ENCODE measurements at places on chromosomes 13 and 19.

GRCh38 chr13:63948045-63948444 lies 2532.4 kb upstream of the PCDH20 start:
- no peak for DNase-seq

- no peak for DNase-seq
Measured at GRCh38 chr13:39496506-39496905, 106.5 kb downstream of the LHFPL6 start.

GRCh38 chr13:25179832-25180774 lies 8.0 kb upstream of the AMER2 start:
- DNase-seq = no peak

GRCh38 chr13:79803296-79803695 lies 322.3 kb downstream of the NDFIP2 start:
- DNase-seq = no peak

- no peak for DNase-seq
Measured at GRCh38 chr13:39587939-39588338, 15.1 kb downstream of the LHFPL6 start.

GRCh38 chr19:4502282-4503131 lies 15.8 kb downstream of the PLIN4 start:
- no peak for DNase-seq

DNA sequence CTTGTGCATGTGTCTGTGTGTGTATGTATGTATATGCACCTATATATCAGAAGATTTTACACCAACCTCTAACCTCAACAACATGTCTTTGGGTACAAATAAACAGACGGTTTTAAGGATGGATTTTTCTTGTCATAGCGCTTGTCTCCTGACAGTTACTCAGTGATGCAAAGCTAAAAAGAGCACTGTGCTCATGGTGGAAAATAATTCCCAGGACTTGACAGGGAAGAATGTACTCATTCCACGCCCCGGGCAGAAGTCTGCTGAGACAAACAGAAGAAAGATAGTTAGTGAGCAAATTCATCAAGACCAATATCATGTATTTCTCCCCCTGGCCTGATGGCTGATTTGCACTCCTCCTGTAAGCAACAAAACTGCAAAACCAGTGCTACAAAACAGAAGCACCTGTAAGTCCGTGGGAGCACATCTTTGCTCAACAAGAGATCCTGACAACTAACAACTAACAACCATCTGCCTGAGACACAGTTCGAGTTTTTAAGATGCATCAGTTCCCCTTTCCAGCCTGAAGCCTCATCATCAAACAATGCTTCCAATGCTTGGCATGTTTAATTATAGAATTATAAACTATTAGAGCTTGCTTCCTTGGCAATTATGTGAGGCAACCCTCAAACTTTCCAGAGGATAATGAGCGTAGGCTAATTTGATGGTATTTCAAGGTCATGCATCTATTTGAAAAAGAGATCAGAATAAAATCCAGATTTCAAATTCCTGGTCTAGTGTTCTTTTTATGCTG lies 812.7 kb upstream of the MIR17HG start:
- no peak for DNase-seq

- no peak for DNase-seq
Measured at GRCh38 chr13:48923376-48923775, 52.3 kb upstream of the FNDC3A start.

- no peak for DNase-seq
Measured at GRCh38 chr13:60147361-60147760, 16.4 kb downstream of the DIAPH3 start.

- DNase-seq = no peak
Measured at GRCh38 chr13:50513300-50513877, 330.1 kb downstream of the DLEU7 start.

GRCh38 chr19:2103045-2103707 lies 6.5 kb downstream of the IZUMO4 start:
- DNase-seq = no peak

GRCh38 chr13:80070024-80070703 lies 270.8 kb downstream of the SPRY2 start:
- no peak for DNase-seq

- no peak for DNase-seq
Measured at GRCh38 chr13:95499811-95500712, 52.5 kb upstream of the CLDN10 start.

GRCh38 chr19:49327878-49328544 lies 3.0 kb upstream of the SLC6A16 start:
- DNase-seq = no peak

DNA sequence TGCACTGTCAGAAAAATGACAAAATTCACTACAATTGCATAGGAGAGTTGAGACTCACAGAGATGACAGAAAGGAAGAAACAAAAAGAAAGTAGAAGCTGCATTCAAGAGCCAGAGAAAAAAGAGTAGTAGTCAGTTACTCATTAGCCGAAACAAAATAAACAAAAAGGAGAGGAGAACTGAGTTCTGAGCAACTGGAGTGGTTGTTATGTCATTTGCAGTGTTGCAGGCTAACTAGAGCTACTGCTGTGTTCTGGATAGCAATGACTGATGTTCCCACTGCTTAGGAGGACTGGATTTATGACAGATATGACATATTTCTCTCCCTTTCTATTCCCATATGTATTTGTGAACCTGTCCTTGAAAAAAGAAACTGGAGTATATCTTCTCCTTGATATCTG lies 482.6 kb downstream of the RFC3 start:
- peak; percentile 41 for DNase-seq

DNA sequence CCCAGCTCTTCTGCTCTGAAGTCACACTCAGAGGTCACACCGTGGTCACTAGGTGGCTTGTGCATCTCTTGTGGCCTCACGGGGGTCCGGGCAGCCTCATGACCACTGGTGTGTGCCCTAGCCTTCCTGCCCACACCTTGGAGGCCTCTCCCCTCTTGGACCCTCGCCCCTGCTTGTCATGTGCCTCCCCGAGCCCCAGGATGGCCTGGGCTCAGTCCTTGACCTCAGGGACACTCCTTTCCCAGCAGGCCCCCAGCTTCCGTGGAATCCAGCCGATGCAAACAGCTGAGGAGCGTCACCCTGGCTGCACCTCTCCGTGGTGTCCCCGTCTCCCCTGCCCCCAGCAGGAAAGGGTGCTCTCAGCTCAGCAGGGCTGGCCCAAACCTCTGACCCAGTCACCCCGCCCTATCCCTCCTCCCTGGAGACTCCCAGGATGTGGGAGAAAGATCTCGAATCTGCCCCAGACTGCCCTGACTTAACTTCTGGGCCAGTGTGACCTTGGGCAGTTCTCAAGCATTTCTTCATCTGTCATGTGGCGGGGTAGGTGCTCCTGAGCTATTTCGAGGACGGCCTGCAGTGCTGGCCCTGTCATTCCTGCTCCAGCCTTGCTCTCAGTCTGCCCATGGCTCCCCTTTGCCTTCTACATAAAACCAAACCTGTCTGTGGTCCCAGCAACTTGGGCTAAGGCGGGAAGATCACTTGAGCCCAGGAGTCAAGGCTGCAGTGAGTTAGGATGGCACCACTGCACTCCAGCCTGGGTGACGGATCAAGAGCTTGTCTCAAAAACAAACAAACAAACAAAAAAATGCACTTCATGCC lies 4.6 kb upstream of the SLC25A42 start:
- DNase-seq = no peak

GRCh38 chr13:106099765-106100164 lies 435.7 kb downstream of the EFNB2 start:
- no peak for DNase-seq

- no peak for DNase-seq
Measured at GRCh38 chr13:42880056-42880605, 98.7 kb downstream of the FAM216B start.

- no peak for DNase-seq
Measured at GRCh38 chr19:513368-514165, 6.3 kb downstream of the TPGS1 start.

DNA sequence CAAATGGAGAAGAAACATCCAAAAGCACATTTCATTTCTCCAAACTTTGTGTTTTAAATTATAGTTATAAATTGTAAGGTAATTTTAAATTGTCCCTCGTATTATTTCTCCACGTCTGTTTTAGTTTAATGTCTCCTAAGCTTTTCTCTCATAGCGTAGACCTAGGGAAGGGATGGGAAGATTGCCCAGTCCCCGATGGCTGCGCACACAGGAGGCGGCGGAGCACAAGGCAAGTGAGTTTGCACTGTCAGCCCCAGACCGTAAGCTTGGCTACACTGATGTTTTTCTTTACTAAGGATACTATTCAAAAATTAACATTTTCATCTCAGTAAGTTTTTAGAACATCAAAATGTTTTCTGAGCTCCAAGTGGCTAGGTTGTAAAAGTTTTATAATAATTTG lies 72.3 kb downstream of the GPR12 start:
- DNase-seq = no peak

Measured in astrocyte (in vitro differentiated cells and primary cell).